Posterior cingulate gyrus (tissue), 11 donors: ENCODE measurements at places on chromosomes 5 and 9.

DNA sequence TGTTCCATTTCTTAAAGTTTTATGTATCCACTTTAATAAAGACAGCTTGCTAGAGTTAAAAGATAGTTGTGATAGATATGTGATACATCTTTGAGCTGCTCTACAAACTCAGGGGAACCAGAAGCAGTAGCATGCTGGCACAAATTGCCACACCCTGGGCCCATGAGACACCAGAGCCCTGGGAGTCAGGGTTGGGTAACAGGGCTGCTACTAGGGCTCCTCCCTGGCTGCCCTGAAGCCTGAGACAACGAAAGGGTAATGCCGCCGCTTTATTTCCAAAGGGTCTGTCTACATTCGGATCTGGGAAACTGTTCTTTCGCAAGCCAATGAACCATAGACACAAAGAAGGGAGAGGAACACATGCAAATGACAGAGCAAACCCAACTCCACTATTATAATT, 29.2 kb downstream of the PTPN3 start:
- no peak for DNase-seq

DNA sequence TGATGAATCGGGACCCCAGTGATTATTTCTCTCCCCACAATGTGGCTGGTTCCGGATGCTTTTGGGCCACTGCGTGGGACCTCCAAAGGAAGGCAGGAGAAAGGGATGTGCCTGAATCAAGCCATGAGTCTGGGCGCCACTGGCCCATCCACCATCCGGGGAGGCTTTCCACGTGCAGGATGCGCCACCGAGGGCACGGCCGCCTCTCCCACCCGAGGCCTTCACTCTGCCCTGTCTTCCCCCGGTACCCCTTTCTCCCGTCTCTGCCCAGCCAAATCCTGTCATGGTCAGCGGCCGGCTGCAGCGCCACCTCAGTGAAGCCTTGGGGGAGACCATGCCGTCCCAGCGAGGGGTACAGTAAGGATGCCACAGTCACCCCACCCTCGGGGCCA, 43.9 kb upstream of the GRHPR start:
- no peak for DNase-seq

DNA sequence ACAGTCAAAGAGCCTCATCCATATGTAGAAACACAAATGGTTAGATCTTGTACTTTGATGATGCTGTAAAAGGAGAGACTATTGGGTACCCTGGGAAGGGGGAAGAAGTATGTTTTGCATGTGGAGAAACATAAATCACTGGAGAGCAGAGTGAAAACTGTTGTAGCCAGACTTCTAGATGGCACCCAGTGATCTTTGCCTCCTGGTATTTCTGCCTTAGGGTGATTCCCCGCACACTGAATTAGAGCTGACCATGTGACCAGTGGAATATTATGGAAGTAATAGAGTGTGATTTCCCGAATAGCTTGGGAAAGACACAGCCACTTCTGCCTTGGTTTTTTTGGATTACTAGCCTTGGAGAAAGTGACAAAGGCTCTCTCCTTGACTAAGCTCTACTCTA, 174.3 kb downstream of the LPAR1 start:
- DNase-seq: no peak

- DNase-seq: no peak
These were observed 222.1 kb downstream of the GAPVD1 start for GRCh38 chr9:125483697-125484096.

DNA sequence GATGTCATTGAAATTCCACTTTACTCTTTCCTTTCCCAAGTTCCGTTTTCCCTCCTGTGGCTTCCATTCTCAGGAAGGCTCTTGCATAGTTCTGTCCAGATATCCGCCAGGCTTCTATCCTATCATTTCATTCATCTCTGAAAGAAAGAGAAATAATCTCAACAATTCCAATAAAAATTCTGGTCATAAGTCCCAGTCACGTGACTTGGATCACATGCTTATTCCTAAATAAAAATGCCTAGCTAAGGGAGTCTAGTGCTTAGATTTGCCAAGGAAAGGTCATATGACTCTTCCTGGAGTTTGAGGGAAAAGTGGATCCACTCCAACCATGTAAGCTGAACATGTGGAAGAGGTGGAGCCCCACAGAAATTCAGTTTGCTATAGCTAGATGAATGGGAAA, 146.0 kb upstream of the PPP1R2B start:
- no peak for DNase-seq

DNA sequence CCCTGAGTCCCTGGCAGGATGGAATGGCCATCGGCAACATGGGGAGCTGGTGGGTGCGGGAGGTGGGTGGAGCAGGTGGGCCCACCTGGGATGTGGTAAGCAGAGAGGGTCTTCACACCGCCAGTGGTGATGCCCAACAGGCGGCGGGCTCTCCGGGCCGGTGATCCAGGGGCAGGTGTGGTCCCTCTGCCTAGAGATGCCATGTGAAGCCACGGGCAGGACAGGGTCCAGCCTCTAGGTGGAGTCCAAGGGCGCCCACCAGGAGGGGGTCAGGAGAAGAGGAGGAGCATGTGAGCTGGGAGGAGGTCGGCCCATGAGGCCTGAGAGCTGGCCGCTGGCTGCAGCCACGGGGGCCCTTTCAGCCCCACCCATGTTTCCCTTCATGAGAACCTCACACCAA, 221.1 kb downstream of the FANCC start:
- DNase-seq: no peak

- DNase-seq: no peak
These were observed 286.1 kb downstream of the IRX2 start for GRCh38 chr5:2465383-2465782.

DNA sequence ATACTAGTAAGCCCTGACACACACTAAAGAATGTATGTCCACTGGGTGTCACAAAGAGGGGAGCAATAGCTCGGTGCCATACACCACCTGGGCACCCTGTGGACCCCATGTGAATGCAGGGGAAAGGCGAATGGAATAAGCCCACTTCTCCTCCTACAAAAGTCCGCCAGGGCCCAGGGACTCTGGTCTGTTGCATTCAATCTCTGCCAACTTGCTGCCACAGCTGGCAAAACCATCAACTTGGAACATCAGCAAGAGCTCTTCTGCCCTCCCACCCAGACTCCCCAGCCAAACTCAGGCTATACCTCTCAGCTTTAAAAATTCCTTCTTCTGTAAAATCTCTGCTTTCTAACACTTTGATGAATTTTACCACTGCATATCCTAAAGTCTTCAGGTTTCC, 54.5 kb downstream of the PFDN1 start:
- DNase-seq: no peak

GRCh38 chr5:55763746-55764420, 26.0 kb downstream of the DDX4 start:
- DNase-seq: no peak

DNA sequence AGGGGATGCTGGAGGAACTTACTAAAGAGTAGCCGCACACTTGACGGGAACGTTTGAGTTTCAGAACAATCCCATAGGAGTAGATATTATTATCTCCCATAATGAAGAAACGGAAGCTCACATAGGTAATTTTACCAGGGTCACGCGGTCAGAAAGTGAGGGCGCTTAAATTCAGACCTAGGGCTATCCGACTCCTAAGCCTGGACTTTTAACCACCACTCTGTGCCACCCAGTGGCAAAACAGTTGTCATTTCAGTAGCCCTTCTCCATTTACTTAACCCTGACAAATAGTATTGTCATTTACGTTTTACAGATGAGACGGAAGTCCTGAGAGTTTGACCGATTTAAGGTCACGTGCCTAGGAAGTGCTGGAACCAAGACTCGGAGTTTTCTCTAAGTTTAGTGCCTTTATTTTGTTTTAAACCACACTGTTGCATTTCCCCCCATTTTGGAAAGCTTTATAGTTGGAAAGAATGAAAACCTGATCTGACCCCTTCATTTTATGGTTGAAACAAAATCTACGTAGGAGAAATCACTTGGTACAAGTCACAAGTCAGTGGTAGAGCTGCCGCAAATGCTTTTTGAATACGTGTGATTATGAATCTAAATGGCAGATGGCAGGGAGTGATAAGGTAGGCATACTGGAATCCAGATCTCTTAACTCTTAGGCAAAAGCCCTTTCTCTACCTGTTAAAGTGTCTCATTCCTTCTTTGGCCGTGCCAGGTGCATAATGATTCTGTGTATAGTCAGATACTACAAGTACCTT, 650 bp downstream of the MRRF start:
- DNase-seq: no peak

DNA sequence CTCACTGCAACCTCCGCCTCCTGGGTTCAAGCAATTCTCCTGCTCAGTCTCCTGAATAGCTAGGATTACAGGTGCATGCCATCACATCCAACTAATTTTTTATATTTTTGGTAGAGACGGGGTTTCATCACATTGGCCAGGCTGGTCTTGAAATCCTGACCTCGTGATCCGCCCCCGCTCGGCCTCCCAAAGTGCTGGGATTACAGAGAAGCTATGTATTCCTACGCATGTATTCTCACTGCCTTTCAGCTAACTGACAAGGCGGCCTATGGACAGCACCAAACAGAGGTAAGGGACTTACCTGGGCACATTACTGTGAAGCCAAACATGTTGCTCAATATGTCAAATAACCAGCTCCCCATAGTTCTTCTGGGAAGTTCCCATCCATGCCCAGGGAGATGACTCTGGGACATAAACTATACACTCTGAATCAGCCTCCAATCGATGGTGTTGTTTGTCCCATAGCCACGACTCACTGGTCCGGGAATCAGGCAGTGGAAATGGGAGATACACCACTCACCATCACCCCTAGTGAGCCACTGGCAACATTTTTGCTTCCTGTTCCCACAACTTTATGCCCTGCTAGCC, 114.6 kb downstream of the SYK start:
- DNase-seq: no peak

DNA sequence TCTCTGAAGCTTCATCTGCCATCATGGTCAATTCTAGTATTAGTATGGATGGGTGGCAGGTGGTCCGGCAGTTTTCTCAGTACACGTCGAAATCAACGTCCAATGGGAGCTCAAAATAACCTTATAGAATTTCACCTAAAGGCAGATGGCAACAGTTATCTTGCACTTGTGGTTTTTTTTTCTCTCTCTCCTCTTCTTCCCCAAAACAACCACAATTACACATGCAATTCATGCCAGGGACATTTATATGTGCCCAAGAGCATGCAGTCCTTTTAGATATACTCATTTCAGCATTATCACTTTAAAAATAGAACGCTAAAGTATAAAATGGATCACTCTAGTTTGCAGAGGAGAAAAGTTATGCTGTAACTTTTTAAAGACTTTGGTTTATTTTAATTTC, 1428.9 kb upstream of the WWC1 start:
- DNase-seq: no peak

- DNase-seq: no peak
These were observed 175.8 kb downstream of the TMEM167A start for GRCh38 chr5:82901281-82901888.

DNA sequence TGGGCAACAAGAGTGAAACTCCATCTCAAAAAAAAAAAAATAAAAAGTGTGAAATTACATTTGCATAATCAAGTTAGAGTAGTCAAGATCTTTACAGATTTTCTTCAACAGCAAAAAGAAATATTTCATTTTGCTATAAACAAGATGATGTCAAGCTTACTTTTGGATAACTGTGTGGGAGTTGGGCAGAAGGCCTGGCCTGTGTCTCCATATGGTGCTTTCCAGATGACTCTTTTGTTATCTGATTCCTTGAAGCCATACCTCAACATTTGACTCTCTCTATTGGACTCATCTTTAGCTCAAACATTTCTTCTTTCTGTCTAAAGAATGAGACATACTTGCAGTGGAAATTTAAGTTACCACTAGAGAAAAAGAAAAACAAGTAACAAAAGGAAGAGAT, 246.8 kb downstream of the MSX2 start:
- DNase-seq: no peak
